ENCODE measurements at places on chromosomes 7 and 10.

DNA sequence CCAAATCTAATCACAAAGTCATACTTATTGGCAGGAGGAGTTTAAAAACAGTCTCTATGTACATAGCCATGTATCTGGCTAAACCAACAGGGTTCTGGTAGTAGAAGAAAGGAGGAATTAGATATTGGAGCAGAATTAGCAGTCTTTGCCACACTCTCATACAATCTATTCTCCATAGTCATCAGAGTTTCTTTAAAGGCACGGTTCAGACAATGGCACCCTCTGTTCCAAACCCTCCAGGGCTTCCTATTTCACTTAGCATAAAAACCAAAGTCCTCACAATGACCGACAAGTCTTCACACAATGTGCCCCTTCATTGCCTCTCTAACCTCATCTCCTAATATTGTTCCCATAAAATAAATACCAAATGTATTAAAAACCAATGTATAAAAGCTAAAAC lies 12.7 kb downstream of the ZNF438 start:
- no peak for DNase-seq

- DNase-seq = no peak
Observed at GRCh38 chr10:78907551-78908211, 161.1 kb upstream of the ZMIZ1 start.

DNA sequence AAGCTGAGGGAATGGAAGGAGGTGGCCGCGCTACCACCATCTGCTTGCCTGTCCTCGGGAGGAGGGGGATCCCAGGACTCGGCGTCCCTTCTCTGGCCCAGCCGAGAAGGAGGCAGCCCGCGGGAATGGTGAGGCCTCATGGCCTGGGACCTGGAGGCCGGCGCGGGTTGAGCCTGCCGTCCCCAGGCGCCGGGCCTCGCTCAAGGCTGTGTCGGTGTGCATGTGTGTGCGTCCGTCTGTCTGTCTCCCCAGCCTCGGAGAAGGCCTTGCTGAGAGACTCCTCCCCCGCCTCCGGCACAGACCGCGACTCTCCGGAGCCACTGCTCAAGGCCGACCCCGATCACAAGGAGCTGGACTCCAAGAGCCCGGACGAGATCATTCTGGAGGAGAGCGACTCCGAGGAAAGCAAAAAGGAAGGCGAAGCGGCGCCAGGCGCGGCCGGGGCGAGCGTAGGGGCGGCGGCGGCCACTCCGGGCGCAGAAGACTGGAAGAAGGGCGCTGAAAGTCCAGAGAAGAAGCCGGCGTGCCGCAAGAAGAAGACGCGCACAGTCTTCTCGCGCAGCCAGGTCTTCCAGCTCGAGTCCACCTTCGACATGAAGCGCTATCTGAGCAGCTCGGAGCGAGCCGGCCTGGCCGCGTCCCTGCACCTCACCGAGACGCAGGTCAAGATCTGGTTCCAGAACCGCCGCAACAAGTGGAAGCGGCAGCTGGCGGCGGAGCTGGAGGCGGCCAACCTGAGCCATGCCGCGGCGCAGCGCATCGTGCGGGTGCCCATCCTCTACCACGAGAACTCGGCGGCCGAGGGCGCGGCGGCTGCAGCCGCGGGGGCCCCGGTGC lies 1.3 kb downstream of the HMX3 start:
- DNase-seq = no peak

DNA sequence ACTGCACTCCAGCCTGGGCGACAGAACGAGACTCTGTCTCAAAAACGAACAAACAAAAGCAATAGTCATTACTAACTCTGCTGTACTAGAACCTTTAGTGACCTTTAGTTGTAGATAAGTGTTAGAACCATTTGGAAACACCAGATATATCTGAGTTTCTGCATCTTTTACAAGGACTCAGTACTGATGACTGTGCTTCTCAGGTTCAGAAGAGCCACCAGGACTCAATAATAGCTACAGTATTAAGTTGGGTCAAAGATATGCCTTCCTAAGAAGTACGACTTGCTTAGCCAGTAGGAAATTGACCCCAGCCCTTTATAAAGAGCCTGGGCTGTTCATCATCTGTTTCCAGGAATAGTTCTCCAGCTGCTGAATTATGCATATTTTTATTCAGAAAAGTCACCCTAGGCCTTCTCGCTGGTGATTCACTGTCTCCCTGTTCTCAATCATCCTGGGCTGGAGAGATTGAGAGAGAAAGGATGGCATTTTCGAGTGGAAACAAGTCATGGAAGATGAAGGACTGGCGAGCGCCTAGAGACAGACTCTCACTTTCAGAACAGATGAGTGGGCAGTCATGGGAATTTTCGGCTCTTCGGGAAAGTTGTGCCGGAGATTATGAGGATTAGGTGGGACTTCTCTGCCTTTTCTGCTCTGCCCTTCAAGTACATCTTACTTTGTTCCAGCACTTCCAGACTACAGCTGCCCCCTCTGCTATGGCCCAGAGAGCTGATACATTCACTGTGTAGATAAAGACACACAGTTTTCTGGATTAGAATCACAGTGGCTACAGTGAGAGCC lies 316.1 kb downstream of the CCDC3 start:
- no peak for DNase-seq

DNA sequence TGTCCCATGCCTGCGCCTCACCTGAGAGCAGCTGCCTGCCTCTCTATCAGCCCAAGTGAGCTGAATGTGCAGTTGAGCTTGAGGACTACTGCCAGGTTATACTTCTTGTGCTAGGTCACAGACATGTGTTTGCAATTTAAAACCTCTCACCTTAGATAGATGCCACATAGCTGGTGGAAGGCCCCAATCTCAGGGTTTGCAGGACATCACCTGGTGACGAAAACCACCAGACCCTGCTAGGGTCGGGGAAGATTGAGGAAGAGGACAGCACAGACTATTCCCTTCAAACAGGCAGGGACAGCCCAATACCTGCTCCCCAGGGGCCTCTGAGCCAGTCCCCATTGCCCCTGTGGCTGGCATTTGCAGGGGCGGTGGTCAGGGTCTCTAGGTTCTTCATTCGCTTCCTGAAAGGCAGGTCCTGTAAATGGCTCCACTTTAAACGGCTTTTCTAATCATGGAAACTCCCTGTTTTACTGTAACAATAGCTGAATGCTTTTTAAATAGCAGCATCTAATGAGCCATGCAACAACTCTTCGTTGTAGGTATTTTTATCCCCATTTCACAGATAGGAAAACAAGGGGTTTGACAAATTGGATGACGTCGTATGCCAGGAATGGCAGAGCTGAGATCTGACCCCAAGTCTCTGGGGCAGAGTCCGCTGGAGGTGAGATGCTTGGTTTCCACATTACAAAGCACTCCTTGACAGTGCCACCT lies 80.1 kb downstream of the EMX2 start:
- no peak for DNase-seq

- no peak for DNase-seq
Observed at GRCh38 chr7:18429547-18429946, 66.0 kb upstream of the HDAC9 start.

GRCh38 chr7:146208492-146208891 lies 91.9 kb downstream of the CNTNAP2 start:
- no peak for DNase-seq

DNA sequence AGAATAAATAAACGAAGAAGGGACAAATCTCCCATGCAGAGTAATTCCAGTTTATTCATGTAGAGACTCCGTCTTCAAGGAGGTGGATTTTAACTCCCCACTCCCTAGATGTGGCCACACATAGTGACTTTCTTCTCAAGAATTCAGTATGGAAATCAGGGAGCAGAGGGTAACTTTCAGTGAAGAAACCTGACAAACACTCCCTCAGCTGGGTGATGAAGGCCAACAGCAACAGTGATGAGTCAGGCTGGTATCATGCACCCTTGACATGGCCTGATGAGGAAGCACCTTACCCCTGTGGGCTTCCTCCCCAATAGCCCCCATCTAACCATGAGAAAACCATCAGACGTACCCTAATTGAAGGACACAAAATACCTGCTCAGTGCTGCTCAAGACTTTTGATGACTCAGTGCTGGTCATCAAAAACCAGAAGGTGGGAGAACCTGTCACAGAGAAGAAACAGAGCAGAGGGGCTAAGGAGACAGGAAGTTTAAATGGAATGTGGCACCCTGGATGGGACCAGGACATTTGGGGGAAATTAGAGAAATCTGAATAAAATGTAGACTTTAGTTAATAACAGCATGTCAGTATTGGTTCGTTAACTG lies 50.6 kb downstream of the ADAMTS14 start:
- DNase-seq = no peak

GRCh38 chr7:22114440-22114981 lies 168.8 kb upstream of the CDCA7L start:
- no peak for DNase-seq

DNA sequence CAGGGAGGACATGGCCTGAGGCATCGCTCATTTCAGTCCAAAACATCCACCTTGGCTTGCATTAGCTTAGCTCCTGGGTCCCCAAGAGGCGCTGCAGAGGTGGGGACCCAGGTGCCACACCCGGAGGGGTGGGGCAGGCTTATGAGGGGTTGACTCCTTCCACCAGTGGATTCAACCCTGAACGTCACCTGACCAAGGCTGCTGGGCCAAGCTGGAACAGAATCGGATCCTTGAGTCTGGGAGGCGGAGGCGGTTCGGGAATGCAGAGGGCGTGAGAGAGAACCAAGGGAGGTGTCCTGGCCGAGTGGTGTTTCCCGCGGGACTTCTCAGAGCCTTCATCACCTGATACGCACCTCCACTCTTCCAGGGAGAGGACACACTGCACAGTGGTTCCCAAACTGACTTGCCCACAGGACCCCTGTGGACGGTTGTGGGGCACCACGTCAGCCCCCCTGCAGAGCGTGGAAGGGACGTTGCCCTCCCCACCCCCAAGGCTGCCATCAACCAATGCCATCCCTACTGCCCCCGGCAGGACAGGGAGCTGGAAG lies 4.5 kb upstream of the MICALL2 start:
- no peak for DNase-seq

DNA sequence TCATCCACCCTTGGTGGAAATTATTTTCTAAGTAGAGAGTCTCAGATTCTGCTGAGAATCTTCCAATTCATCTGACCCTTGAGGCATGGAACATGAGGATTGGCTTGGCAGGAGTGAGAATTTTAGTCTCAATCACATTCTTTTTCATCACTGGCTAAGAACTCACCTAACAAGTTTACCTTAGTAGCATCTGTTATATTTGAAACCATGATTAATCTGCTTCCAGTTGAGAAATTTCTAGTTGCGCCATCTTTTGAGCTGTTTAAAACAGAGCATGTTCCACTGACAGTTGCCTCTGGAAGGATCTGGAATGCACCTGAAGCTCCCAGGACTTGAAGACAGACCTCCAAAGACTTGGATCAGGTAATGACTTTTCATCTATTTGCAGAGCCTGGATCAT lies at the start of gene LIPK:
Gene LIPK (plus strand): TSS at position 292 of the 400 bp plus-strand sequence. CDS start 18,295 bp downstream, outside the sequence.
- DNase-seq = no peak

DNA sequence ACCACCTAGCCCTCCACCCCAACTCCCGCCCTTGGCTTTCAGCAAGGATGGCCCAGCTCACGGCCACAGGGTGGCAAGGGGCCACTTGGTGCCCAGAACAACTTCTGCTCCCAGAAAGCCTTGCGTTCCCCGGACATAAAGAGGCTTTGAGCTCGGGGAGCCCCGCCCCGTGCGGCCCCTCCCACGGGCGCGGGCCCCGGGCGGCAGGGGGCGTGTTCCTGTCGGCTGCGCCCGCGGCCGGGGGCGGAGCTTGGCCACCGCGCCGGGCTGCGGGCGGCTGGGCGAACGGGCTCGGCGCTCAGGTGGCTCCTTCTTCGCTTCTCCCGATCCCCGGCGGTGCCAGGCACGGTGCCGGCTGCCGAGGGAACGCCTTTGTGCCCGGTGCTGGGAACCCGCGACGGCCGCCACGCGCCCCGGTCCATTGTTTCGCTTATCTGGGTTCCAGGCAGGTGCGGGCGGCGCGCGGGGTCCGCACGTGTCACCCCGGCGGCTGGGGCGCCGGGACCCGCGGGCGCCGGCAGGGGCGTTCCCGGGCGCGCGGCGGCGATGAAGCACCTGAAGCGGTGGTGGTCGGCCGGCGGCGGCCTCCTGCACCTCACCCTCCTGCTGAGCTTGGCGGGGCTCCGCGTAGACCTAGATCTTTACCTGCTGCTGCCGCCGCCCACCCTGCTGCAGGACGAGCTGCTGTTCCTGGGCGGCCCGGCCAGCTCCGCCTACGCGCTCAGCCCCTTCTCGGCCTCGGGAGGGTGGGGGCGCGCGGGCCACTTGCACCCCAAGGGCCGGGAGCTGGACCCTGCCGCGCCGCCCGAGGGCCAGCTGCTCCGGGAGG lies at the start of gene NFE2L3:
Gene NFE2L3 (plus strand): TSS at position 246 of the 829 bp plus-strand sequence. CDS start 301 bp downstream, at position 547.
- DNase-seq = peak; percentile 92

All from activated CD4-positive, alpha-beta T cell treated with anti-CD3 and anti-CD28 coated beads, Interleukin-10, Interleukin-2, amounts not matched to agents 100 ng/mL and 50 ng/mL, durations not matched to agents 16 hours and 8 hours (primary cell).